ENCODE measurements at places on chromosomes 4 and X. TPM values are rescaled to one million over a fixed set of nuclear protein-coding genes. Genes with fewer than 3 reads are reported as not detected.
A peak's percentile ranks its signal among the peaks of the same experiment; 100 is the strongest.

DNA sequence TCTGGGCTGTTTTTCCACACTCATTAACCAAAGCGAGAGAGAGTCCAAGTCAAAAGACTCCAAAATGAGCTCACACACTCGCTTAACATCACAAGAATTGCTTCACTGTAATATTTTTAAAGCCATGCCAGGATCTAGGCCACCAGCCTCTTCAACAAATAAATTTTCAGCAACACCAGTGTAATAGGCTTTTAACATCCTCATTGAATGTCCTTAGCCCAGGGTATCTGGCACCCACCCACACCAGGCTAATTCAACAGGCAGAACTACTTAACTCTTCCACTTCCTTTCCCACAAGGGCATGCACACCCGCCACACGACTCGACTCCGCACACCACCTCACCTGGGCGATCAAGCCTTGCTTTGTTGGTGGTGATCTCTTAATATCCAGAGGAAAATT, 34.2 kb downstream of the FAT1 start:
- no peaks in the 10 kb centered on the region for H3K27me3 ChIP-seq
- DNase-seq: no peak
- H3K4me3 ChIP-seq: no peak overlapping the region
- no peak overlapping the region for H3K27ac ChIP-seq
- H3K36me3 ChIP-seq: peaks cover 24% of the 10 kb centered on the region

DNA sequence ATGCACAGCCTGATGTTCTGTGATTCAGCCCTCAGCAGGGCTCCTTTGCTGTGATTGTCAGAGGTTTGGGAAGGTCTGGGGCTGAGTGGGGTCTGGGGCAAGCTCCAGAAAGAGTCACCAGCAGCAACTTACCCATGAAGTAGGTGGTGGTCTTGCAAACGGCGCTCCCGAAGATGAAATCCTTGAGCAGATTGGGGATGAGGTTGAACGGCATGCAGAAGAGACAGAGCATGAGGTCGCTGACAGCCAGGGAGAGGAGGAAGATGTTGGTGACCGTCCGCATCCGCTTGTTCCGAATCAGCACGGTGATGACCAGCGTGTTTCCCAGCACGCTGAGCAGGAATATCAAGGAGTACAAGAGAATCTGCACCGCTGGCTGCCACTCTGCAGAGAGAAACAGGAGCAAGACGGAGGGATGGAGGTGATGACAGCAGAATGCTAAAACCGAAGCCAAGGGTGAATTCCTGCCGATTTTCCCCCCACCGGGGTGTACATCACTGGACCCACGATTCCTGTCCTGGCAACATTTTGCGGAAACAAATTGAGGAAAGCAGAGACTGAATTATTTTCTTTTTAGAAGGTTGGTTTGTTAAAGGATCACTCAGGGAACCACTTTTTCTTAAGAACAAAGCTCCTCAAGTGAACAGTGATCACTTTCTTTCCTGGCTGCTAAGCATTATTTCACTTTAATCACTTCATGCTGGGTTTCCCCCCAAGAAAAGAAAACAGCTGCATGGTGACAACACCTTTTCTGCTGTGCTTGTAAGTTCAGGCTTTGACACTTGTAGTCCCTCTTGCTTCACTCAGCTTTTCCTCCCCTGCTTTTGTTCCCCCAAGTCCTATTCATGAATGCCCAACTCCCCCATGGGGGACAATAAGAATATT, 941 bp downstream of the CCKAR start:
- H3K4me1 ChIP-seq: no peaks in the 10 kb centered on the region
- no peak overlapping the region for H3K4me3 ChIP-seq
- no peaks in the 10 kb centered on the region for H3K36me3 ChIP-seq
- DNase-seq: no peak
- H3K27me3 ChIP-seq: no peaks in the 10 kb centered on the region

LPAR4 gene
- 6.4 TPM for total RNA-seq

GRCh38 chr4:53633608-53634007, 42.3 kb upstream of the LNX1 start:
- no peaks in the 10 kb centered on the region for H3K4me1 ChIP-seq
- no peak overlapping the region for H3K27ac ChIP-seq
- no peak for DNase-seq
- H3K36me3 ChIP-seq: no peaks in the 10 kb centered on the region

TSPAN5 gene
- total RNA-seq: 7.0 TPM

GRCh38 chr4:89929425-89930159, 34.9 kb downstream of the MMRN1 start:
- H3K4me3 ChIP-seq: no peak overlapping the region
- no peaks in the 10 kb centered on the region for H3K27me3 ChIP-seq
- peaks cover 2% of the 10 kb centered on the region for H3K36me3 ChIP-seq
- DNase-seq: no peak

GRCh38 chrX:71540801-71541200, 7.9 kb downstream of the OGT start:
- no peak for DNase-seq
- H3K27me3 ChIP-seq: no peaks in the 10 kb centered on the region
- H3K4me3 ChIP-seq: no peak overlapping the region

CLDN22 gene
- not detected for total RNA-seq

DNA sequence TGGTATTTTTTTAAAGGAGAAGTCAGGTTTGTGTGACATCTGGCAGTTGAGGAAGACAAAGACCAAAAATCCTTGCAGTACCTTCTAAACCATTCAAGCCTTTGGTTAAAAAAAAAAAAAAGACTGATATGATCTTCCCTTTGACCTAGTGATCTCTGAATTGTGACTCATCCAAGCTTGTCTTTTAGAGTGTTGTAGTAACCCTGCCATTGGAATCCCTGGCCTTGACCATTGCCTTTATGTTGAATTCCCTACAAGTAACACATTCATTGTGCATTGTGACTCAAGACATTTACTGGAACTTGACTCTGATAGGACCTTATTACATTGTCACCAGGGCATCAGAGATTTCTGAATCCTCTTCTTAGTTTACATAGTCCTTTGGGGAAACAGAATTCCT, 1469.0 kb downstream of the TECRL start:
- no peak overlapping the region for H3K27ac ChIP-seq
- no peak for DNase-seq
- H3K4me1 ChIP-seq: no peaks in the 10 kb centered on the region
- no peak overlapping the region for H3K4me3 ChIP-seq
- peaks cover 13% of the 10 kb centered on the region for H3K36me3 ChIP-seq
- no peaks in the 10 kb centered on the region for H3K27me3 ChIP-seq

GRCh38 chrX:17860811-17861488, at the start of gene RAI2:
RAI2 (minus strand) TSS chrX:17861298; CDS start chrX:17802010, 59,288 bp downstream.
- DNase-seq: peak; percentile 46
- no peaks in the 10 kb centered on the region for H3K36me3 ChIP-seq
- H3K27ac ChIP-seq: no peak within 1 kb of the TSS
- peak within 1 kb of the TSS; percentile 59 for H3K4me3 ChIP-seq
- H3K4me1 ChIP-seq: peaks cover 2% of the 10 kb centered on the region
- H3K27me3 ChIP-seq: peaks cover 29% of the 10 kb centered on the region

- no peak for DNase-seq
- H3K4me1 ChIP-seq: no peaks in the 10 kb centered on the region
- peaks cover 2% of the 10 kb centered on the region for H3K36me3 ChIP-seq
- H3K27me3 ChIP-seq: no peaks in the 10 kb centered on the region
Measured at GRCh38 chrX:18448416-18448815, 23.0 kb downstream of the CDKL5 start.

DNA sequence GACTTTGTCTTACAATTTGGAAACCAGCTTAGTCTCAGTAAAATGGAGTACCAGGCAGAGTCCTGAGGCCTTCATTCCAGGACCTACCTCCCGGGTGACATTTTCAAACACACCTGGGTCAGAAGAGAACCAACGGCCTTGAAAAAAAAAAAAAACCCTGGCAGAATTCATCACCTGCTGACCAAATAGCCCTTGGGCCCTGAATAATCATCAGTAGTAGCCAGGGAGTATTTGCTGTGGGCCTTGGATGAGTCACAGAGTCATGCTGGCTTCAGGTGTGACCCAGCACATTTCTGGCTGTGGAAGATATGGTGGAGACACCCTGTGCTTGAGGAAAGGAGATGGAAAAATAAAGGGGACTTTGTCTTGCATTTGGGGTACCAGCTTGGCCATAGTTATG, 92.2 kb downstream of the LPAR4 start:
- no peaks in the 10 kb centered on the region for H3K4me1 ChIP-seq
- H3K27ac ChIP-seq: no peak overlapping the region
- no peaks in the 10 kb centered on the region for H3K27me3 ChIP-seq

DNA sequence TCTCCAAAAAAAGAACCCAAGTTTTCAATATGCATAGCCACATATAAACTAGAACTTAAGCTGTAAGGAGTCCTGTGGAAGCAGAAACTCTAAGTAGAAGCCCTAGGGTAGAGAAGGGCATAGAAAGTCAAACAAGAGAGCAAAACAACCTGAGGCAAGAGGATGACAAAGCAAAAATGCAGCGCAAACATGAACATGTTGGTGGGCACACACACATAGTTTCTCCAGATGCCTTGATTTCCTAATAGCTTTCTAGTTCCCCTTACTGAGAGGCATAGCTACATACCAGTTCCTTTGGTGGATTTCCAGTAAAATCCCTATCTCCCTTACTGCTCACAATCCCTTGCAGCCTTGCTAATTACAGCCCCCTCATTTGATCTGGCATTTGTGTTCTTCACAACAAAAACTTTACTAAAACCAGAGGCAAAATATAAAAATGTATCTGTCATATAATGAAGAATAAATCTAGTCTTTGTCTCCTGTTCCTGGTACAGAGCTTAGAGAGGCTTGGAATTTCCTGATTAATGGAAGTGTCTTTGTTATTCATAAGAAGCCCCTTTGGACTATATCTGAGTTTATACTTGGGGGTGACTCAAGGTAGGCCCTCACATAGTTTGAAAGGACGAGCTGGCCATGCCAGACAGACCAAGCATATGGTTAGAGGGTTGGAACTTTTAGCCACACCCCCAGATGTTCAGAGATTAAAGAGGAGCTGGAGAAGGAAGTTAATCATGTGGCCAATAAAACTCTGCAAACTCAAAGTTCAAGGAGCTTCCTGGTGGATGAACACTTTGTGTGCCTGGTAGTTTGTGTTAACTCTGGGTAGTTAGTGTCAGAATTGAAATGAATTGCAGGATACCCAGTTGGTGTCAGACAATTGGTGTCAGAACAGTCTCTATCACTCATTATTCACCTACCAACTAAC, 52.7 kb upstream of the ZCCHC13 start:
- peak overlapping the region; percentile 70 for H3K27ac ChIP-seq
- no peak for DNase-seq
- no peaks in the 10 kb centered on the region for H3K27me3 ChIP-seq
- H3K4me3 ChIP-seq: peak overlapping the region; percentile 55
- peaks cover 33% of the 10 kb centered on the region for H3K36me3 ChIP-seq

GRCh38 chr4:137968956-137969678, 273.0 kb downstream of the SLC7A11 start:
- no peak for DNase-seq
- peaks cover 2% of the 10 kb centered on the region for H3K36me3 ChIP-seq
- H3K4me1 ChIP-seq: no peaks in the 10 kb centered on the region
- H3K27ac ChIP-seq: no peak overlapping the region
- no peaks in the 10 kb centered on the region for H3K27me3 ChIP-seq

DNA sequence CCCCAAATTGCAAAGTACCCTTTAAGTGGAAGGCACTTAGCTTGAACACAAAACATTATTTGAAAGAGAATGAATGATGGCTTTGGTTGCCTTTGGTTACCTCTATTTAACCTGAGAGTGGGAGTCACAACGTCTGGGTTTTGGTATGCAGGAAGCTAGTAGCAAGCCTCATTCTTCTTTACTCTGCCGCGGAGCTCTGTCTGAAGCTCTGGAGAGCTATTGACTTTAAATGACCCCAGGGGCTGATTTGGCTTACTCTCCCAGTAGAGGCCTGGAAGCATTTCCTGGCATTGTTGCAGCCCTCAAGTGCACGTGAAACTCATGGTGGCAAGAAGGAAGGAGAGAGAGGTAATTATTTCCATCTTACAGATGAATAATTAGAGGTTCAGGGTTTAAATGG, 81.8 kb upstream of the MAGEA4 start:
- H3K4me3 ChIP-seq: no peak overlapping the region
- no peak for DNase-seq
- H3K27ac ChIP-seq: no peak overlapping the region
- peaks cover 2% of the 10 kb centered on the region for H3K36me3 ChIP-seq

GRCh38 chr4:156347412-156348075, 393.9 kb upstream of the CTSO start:
- no peak overlapping the region for H3K4me3 ChIP-seq
- H3K4me1 ChIP-seq: no peaks in the 10 kb centered on the region
- no peak for DNase-seq
- no peaks in the 10 kb centered on the region for H3K27me3 ChIP-seq

- no peaks in the 10 kb centered on the region for H3K36me3 ChIP-seq
- no peaks in the 10 kb centered on the region for H3K4me1 ChIP-seq
- H3K4me3 ChIP-seq: peak overlapping the region; percentile 96
- no peak overlapping the region for H3K27ac ChIP-seq
- DNase-seq: no peak
Measured at GRCh38 chr4:139455126-139455538, 1.2 kb downstream of the RAB33B start.

GRCh38 chr4:102817613-102818268, 9.6 kb downstream of the UBE2D3 start:
- DNase-seq: no peak
- no peak overlapping the region for H3K27ac ChIP-seq
- no peaks in the 10 kb centered on the region for H3K27me3 ChIP-seq
- no peak overlapping the region for H3K4me3 ChIP-seq

- H3K27ac ChIP-seq: no peak overlapping the region
- DNase-seq: no peak
- no peak overlapping the region for H3K4me3 ChIP-seq
- peaks cover 4% of the 10 kb centered on the region for H3K4me1 ChIP-seq
Measured at GRCh38 chrX:2342874-2343273, 157.9 kb downstream of the DHRSX start.

NPY5R gene
- 5.7 TPM for total RNA-seq

DNA sequence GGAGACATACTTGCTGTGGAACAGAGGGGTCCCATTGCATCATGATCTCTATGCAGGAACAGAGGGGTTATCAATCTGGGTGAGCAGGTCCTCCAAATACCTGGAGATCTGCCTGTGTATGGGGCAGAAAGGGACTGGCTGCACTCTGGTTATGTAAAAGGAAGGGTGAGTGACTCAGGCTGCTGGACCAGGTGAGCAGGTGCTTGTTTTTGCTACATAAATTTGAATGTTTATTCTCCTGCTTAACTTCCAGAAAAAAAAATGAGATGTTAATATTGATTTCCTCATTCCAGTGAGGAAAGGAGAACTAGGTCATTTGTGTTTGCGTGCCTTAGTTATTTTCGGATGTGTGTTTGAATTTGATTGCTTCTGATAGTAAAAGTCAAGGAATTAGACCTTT, 225.8 kb upstream of the TRAM1L1 start:
- no peaks in the 10 kb centered on the region for H3K4me1 ChIP-seq
- H3K27me3 ChIP-seq: no peaks in the 10 kb centered on the region
- H3K4me3 ChIP-seq: no peak overlapping the region

DNA sequence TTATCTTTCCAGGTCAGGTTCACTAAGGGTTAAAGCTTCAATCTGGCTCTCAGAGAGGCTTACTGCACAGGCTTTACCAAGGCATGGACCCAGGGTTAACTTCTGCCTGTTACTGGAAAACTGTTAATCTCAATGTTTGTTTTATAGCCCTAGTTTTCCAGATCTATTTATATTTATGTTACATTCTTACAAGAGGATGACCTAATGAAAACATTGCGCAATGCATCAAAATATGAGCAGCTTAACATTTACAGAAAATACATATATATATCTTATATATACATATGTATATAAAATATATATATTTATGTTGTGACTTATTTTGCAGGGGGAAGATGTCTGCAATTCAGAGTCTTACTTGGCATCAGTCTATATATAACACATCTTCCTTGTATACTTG, 112.3 kb downstream of the PCDH19 start:
- DNase-seq: no peak
- no peaks in the 10 kb centered on the region for H3K36me3 ChIP-seq
- H3K27me3 ChIP-seq: no peaks in the 10 kb centered on the region

GRCh38 chr4:85005865-85006377, 39.4 kb upstream of the WDFY3 start:
- no peak overlapping the region for H3K4me3 ChIP-seq
- no peaks in the 10 kb centered on the region for H3K4me1 ChIP-seq
- H3K27me3 ChIP-seq: no peaks in the 10 kb centered on the region
- H3K36me3 ChIP-seq: no peaks in the 10 kb centered on the region

Data from H9 (cell line).